ENCODE measurements at places on chromosomes 13 and 19.
A peak's percentile ranks its signal among the peaks of the same experiment; 100 is the strongest.

- DNase-seq = peak; percentile 33
Measured at GRCh38 chr19:18520848-18521691, 800 bp downstream of the ELL start.

- DNase-seq = no peak
Measured at GRCh38 chr19:47794526-47794925, 9.8 kb downstream of the TPRX1 start.

DNA sequence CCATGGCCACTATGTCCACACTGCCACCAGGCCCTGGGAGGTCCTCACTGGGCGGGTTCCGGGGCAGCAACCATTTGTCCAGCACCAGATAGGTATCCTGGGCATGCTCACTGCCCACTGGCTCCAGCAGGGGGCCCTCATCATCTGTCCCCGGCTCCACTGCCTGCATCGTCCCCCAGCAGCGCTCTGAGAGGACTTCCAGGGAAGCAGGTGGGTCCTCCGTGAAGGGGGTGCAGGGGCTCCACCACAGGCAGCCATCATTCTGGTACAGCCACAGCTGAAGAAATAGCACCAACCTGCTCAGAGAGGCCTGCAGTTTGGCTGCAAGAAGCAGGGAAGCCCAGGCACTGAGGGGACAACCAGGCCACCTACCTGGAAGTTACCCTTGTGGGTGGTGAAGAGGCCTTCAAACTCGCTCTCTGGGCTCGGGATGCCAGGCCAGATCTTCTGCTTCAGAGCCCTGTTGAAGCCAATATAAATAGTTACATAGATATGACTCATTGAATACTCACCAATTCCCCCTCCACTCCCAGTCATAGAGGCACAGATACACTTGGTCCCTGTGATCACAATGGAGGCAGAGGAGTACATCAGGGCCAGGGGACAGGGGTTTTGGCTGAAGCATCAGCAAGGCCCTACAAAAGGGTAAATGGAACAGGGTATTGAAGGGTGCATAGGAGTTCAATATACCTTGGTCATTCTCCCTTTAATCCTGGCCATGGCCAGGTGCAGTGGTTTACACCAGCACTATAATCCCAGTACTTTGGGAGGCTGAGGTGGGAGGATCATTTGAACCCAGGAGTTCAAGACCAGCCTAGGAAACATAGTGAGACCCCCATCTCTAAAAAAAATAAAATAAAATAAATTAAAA is 4.1 kb downstream of the SWSAP1 start:
- DNase-seq = peak; percentile 74

DNA sequence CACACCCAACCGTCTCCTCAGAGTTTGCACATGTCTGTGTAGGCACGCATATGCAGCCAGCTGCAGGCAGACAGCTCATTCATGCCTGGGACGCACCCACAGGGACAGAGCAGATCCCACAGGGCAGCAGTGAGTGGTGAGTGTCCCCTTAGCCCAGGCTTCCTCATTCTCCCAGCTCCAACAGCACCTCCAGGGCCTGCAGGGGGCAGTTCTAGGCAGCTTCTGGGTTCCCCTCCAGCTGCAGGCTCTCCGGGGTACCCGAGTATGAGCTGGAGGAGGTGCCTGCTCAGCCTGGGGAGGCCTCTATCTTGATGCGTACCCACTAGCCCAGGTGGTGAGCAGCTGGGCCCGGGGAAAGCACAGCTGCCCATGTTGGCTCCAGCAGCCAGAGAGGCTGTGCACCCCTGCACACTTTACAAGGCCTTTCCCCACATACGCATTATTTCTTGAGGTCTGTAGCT is 1.3 kb upstream of the SHANK1 start:
- DNase-seq = no peak

- no peak for DNase-seq
Measured at GRCh38 chr19:45664575-45664974, 3.4 kb upstream of the GIPR start.

Measured in neural crest cell (in vitro differentiated cells).